ENCODE measurements at places on chromosomes 5 and 9. TPM values are rescaled to one million over a fixed set of nuclear protein-coding genes. Genes with fewer than 3 reads are reported as not detected.

DNA sequence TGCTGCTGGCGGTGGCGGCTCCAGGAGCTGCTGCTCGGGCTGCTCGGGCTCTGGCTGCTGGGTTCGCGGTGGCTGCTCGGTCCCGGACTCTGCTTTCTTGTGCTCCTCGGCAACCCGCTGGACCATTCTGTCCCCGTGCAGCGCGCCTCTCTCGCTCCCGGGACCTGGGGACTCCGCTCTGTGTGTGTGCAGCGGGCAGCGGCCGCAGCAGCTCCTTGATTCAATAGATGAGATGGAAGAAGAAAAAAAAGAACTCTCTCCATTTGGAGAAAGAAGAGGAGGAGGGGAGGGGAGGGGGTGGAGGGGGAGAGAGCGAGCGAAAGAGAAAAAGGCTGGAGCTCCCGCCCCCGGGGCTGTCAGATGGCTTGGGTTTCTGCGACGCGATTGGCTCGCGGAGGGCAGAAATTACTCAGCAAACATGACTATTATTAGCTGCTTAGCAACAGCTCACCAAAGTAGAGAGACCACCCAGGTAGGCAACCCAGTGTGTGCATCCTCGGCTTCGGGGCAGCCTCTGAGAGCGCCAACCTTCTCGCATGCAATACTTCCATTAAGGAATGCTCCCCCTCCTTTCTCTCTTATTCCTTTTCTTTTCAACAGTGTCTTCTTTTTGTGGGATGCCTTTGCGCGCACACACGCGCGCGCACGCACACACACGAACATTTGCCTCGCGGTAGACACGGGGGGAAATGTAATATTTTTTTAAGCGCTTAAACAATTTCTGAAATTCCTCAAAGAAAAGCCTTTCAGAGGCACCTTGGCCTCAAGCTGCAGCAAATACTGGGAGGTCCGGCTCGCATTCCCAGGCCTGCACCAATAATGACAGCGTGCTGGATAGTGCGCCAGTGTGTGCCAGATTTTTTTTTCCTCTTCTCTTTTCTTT is 7.6 kb downstream of the PTCH1 start:
- peak; percentile 92 for DNase-seq

- no peak for DNase-seq
Observed at GRCh38 chr5:139726248-139726647, 69.4 kb upstream of the PSD2 start.

DNA sequence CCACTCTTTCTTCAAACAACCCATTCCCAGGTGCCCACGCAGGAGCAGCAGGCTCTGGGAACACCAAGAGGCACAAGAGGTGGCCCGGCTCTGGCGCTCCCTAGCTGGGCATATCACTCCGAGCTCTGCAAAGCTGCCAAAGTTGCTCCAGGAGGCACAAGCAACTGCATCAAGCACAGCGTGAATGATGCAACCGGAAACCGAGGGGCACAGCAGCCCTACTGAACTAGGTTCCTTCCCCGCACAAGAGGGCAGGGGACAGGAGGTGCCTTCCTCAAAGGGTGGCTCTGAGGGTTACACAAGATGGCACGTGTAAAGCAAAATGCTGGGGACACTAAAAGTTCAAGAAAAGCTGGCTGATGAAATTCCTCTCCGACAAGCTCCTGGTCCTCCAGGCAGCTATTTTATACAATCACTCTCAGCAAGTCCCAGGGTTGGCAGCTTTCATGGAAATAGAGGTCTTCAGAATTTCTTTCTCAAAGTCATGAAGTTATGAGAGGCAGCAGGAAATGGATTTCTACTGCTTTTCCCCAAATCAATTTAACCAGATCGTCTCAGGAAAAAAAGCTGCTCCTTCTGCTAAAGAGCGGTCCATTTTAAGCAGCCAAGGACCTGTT is 22.9 kb downstream of the PSMB7 start:
- DNase-seq = no peak

DNA sequence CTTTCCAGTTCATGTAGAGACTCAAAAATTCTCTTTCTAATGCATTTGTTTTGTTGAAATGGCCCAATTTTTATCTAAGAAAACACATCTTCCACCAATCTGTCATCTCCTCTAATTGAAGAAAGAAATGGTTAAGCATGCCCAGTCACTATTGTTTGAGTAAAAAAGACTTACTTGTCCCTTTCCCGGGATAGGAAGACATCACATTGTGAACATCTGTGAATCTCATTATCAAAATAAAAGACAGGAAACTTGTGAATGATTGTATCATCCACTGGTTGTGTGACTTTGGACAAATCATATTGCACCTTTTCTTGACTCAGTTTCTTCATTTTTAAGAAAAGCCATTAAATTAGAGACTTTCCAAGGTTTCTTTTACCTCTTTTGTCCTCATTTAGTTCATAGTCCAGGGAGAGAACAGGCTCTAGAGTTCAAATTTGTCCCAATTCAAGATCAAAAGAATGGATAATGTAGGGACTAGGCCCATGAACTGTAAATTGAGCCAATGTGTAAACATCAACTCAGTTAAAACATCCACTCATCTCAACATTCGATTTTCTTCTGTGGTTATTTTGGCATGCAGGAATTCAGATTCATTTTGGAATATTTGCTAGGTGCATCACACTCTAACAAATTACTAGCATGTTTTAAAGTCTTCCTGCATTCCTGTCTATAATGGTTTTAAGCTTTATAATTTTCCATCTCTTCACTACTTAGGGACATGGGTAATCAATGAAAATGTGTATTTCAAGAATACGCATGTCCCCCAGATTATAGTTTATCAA is 838.0 kb upstream of the WWC1 start:
- DNase-seq = no peak

DNA sequence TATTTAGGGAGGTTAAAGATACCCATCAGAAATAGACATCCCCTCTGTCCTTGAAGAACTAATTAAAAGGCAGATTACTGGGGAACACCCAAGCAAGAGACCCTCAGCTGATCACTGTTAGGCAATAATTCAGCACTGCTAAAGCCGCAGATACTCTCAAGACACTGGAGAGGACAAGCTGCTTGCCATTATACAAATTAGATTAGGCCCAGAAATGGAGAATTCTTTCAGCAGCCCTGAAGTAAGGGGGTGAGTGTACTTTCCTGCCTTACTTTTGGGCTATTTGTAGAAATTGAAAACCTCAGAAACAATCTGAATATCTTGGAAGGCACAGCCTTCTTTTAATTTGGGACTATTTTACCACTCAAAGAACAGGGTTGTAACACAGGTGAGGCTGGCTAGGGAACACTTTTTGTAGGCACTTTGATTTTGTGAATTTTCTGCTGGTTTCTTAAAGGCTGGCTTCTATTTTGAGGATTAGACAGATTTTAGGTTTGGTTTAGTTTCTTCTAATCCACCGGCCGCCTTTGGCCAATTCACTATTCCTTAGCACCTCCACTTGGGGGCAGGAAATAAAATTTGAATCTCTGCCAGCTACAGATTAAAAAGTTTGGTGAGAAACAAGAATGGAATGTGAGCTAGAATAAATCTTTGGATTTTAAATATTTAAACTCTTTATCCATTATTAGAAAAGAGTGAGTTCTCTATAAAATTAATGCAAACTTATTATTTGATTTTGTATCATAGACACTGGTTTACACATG is 106.0 kb downstream of the SMARCA2 start:
- no peak for DNase-seq

- peak; percentile 94 for DNase-seq
Observed at GRCh38 chr9:135087489-135087792, at the start of gene OLFM1. OLFM1 (plus strand) TSS chr9:135087668; CDS start chr9:135087990, 322 bp downstream.

- no peak for DNase-seq
Observed at GRCh38 chr5:168858994-168859393, 279.8 kb upstream of the PANK3 start.

The GFPT2 gene
- total RNA-seq = 38.2 TPM

DNA sequence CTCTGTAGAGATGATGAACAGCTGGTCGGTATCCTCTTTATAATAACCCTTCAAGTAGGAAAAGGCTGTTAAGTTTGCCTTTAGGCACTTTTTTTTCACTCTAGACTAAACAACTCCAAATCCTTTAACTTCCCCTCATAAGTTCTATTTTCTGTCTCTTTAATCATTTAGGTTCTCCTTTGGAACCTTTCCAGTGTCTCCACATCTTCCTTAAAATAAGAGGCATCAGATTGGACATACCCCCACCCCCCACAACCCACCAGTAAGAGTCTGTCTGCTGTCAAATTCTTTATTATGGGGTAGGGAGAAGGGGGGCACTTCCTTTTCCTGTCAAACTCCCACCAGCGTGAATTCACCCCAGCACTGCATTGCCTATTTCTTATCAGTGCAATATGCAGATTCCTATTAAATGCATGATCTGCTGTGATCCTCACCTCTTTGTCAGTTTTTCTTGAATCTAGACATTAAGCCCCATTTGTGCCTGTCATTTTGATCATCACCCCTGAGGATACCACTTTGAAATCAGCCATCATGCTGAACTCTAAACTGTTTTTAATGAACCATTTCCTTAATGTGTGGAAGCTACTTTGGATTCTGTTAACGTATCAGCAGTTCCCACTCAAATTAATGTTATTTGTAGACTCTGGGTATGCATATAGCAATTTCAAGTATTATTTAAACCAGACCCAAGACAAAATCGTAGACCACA is 212.2 kb downstream of the PDZD2 start:
- no peak for DNase-seq

DNA sequence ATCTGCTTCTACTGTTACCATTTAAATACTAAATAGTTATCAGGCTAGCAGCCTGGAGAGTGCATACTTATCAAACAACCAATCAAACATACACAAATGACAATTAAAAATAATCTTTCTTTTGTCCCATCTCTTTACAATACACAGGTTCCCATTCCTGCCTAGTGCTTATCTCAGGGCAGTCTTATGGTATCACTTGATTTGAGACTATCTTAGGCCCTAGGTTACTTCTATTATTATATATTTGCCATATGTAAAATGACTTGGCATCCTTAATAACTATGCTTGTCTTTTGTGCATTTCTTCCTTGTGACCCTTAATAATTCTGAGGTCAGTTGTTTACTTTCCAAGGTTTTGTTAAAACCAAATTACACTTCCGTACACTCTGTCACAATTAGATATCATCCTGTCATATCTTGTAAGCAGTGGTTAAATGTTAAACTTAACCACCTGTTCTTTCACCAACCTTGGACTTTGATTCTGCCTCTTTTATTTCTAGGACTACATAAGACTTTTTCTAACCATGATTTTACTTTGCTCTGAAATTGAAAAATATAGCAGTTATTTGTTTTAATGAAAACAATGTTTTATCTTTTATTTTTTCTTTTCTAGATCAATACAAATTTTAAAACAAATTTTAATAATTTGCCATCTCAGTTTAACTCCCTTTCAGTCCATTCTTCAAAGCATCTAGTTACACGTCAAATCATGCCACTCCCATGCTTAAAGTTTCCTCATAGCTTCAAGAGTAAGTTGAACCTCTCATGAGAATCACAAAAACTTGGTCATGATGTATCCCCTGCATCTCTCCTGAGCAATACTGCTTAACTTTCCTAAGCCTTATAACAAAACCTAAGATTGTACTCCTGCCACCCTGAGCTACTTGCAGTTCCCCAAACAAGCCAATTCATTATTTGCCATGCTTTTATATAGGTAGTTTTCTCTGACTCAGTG is 281.3 kb downstream of the HCN1 start:
- DNase-seq = no peak

GRCh38 chr5:134738963-134739661 is 764 bp downstream of the CAMLG start:
- peak; percentile 21 for DNase-seq

DNA sequence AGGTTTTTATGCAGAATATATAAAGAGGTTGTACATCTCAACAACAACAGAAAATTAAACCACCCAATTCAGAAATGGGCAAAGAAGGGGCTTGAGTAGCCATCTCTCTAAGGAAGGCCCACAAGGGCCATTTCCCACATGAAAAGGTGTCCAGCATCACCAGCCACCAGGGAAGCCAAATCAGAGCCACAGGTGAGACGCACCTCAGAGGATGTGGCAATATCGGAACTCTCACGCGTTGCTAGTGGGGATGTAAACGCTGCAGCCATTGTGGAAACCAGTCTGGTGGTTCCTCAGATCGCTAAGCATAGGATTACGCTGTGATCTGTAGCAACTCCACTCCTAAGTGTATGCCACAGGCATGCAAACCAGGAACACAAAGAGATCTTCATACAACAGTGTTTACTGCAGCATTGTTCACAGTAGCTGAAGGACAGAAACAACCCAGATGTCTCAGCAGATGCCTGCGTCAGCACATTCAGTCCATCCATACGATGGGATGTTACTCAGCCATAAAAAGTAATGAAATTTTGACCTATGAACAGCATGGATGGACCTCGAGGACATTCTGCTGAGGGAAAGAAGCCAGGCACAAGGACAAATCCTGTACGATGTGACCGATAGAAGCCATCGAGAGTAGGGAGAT is 84.3 kb upstream of the CACNA1B start:
- no peak for DNase-seq
